CD4-positive, alpha-beta T cell treated with Interleukin-2 at 100 ng/mL for 4 hours (primary cell): ENCODE measurements at places on chromosomes 1 and 21.

- no peak for DNase-seq
Observed at GRCh38 chr1:54683453-54683852, 32.2 kb upstream of the TTC4 start.

DNA sequence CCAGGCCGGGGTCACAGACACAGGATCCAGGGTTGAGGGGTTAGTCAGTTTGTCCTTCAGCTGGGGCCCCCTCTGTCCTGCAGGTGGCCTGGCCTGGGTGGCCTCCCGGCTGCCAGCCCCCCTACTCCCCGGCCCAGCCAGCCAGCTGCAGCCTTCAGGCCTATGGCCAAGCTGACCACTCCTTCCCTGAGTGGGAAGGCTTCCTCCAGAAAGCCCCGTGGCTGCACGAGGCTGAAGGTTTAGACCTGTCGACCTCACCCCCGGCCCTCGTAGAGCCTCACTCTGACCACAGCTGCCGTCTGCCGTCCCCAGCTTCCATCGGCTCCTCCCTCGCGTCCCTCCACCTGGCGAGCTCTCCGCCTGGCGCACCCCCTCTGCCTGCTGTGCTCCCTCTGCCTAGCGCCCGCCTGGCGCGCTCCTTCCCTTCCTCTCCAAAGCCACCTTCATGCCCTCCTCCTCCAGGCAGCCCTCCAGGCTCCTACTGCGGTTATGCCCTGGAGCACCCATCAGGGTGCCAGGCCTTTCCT, 9.6 kb downstream of the TTLL10 start:
- DNase-seq: no peak

- DNase-seq: no peak
Observed at GRCh38 chr1:220770245-220770913, 16.3 kb upstream of the MTARC1 start.

GRCh38 chr1:83508485-83509151, 490.3 kb downstream of the TTLL7 start:
- DNase-seq: peak; percentile 75

DNA sequence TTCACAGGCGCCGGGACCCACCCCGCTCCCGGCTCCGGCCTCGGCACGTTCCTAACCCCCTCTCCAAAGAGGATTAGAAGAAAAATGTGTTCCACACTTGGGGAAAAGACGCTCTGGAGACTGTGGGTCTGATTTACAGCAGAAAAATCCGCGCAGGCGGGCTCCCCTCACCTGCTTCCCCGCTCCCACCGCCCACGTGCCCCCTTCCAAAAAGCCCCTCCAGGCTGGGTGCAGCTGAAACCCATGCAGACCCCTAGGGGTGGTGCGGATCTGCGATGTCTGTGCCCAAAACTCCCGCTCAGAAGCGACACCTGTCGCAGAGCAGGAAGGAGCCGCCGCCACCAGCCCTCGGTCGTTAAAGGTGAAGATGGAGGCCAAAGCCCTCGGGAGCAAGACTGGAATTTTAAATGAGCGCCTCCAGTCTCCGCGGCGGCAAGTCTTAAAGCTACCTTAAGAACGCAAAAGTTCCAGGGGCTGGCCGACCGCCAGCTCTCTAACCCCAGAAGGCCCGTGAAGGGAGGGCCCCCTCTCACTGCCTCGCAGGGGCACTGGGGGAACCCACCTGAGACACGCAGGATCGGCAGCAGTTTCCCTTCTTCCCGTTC, 688 bp upstream of the CHD5 start:
- no peak for DNase-seq
